ENCODE measurements at places on chromosomes 5 and 9. TPM values are rescaled to one million over a fixed set of nuclear protein-coding genes. Genes with fewer than 3 reads are reported as not detected.

Gene CDC20B
- 0.27 TPM for polyA plus RNA-seq

Gene SOX30
- 0.16 TPM for polyA plus RNA-seq

Gene HK3
- 38.9 TPM for polyA plus RNA-seq

- DNase-seq: no peak
Observed at GRCh38 chr5:40813698-40814281, 15.6 kb upstream of the PRKAA1 start.

DNA sequence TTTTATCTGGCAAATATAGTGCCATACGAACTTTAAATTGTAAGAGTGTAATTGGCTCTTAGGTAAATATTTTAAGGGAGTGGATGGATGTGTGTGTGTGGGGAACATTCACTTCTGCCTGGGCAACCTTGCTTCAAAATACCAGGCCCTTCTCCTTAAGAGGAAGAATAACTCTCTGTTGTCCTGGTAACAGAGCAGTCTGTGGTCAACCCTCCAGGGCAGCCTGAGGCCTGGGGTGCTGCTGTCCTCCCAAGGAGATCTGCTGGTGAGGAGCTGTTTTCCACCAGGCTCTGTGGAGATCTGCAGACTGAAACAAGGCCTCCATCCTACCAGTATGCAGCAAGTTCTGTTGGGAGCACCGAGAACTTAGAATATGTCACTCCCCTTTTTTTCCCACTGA is 325.2 kb downstream of the PSAT1 start:
- no peak for DNase-seq
